ENCODE measurements at places on chromosomes 16 and 17.

DNA sequence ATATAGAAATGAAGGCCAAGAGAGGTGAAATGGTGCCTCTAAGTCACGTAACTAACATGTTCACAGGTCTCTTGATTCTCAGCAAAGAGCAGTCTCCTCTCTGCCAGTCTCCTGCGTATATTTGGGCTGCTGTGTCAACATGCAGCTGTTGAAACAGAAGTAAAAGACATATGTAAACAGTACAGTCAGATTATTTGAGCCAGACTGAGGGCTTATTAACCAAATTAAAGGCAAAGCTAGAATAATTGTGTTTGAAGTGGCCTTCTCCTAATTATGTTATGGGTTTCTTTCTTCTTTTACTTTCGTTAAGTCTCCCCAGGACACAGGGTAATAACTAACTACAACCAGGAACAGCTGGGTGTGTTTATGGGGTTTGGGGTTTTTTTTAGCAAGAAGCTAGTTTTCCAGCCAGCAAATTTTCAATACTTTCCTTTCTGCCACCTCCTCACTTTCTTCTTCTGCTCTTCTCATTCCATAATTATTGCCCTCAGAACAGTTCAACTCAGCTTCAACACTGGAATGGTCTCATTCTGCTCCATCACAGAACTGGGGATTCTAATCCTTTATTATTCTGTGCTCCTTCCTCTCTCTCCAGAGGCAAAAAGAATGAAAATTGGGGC, 18.4 kb downstream of the G6PC1 start:
- DNase-seq = no peak

DNA sequence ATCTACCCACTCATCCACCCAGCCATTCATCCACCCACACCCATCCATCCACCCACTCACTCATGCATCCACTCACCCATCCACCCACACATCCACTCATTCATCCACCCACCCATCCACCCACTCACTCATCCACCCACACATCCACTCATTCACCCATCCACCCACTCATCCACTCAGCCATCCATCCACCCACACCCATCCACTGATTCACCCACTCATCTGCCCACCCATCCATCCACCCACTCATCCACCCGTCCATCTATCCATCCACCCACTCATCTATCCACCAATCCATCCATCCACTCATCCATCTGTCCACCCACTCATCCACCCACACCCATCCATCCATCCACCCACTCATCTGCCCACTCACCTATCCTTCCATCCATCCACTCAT, 17.3 kb downstream of the NATD1 start:
- DNase-seq = no peak

GRCh38 chr17:19706791-19707727, 9.3 kb downstream of the SLC47A2 start:
- DNase-seq = no peak

DNA sequence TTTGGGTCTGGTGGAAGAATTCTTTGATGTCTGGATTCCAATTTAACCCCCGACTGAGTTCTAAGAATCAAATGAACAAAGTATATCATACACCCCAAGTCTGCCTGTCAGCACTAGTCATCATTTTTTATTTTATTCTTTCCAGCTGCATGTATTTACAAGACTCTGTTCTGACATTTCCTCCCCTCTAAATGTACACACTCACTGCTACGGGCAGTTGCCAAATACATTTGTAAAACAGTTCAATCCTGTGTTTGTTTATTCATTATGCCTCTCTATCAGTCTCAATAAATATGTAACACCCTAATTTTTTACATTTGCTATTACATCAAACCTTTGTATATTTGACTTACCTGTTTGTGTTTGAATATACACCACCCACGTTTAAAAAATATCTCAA, 422.3 kb upstream of the PSMD7 start:
- no peak for DNase-seq

DNA sequence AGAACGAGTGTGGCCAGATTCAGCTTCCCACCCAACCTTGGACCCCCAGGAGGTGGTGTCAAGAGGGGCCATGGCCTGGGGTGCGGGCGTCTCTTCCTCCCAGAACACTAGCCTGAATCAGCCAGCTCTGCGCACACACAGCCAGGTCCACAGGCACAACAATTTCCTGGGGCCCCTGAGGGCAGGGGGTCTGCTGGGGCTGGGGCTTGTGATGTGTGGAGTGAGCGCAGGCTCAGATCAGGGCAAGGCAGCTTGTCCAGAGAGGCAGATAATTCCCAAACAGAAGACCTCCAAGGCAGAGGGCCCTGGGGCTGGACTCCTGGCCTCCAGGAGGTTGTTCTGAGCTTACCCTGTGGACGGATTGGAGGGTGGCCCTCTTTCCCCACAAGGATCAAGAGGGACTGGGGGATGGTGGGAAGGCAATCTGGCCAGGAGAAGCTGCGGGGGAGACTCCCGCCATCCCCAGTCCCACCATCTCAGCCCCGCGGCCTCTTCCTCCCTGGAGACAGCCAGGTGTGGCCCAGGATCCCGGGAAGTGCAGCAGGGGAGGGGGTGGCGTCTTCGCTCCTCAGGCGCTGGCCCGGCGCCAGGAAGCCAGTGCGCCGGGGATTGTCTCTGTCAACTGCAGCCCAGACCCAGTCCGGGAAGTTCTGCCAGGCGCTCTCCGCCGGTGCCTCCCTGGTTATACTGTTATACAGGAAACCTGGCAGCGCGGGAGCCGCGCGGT, 52.0 kb upstream of the AMZ2 start:
- no peak for DNase-seq

DNA sequence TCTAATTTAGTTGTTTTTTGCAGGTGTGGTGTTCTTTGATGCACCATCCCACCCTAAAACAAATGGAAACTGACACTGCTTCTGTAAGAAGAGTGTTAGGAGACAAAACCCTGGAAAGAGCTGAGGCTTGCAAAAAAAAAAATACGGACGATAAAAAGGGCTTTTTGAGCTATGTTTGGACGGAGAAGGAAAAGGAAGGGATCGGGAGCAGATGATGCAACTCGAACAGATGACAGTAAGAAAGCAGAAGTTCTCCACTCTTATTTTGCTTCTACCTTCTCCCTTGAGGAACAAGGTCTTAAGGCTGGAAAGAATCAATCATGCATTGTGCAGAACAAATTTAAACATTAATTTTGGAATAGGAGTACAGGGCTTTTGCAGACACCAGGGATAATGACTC, 136.7 kb downstream of the MAF start:
- DNase-seq = no peak

GRCh38 chr16:53457670-53458069, 23.4 kb downstream of the RBL2 start:
- DNase-seq = no peak

DNA sequence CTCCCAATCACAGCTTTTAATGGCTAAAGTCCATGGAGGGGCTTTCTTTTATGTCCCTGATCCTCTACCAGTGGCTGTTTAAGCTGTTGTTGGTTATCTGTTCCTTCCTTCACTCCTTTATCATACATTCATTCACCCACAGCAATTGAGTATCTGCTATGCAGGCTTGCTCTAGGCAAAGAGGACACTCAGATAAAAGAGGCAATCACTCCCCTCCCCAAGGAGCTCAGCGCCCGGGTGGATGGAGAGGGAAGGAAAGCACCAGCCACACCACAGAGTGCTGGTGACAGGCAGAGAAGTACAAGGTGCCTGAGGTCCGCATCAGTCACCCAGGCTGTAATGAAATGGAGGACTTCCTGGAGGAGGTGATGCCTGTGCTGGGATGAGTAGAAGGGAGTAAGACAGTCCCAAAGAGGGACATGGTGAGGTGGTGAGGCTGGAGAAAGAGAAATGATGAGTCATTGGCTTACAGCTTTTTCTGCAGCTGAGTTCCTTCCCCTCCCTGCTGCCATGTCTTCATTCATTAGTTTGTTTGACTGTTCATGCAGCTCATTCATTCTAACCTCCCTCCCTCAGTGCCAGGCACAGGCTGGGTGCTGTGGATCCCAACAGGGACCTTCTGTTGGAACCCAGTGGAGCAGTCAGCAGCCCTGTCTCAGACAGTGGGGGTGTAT, 12.8 kb upstream of the NGFR start:
- no peak for DNase-seq

GRCh38 chr16:69917311-69917710, 33.8 kb upstream of the CLEC18A start:
- no peak for DNase-seq

GRCh38 chr16:27960619-27961295, 102.8 kb downstream of the GSG1L start:
- no peak for DNase-seq

- no peak for DNase-seq
These were observed 7.5 kb downstream of the CD300LG start for GRCh38 chr17:43854498-43854897.

GRCh38 chr16:17951378-17951777, 385.2 kb downstream of the NPIPA8 start:
- DNase-seq = no peak

- no peak for DNase-seq
These were observed 56.1 kb upstream of the MED9 start for GRCh38 chr17:17420561-17421269.

DNA sequence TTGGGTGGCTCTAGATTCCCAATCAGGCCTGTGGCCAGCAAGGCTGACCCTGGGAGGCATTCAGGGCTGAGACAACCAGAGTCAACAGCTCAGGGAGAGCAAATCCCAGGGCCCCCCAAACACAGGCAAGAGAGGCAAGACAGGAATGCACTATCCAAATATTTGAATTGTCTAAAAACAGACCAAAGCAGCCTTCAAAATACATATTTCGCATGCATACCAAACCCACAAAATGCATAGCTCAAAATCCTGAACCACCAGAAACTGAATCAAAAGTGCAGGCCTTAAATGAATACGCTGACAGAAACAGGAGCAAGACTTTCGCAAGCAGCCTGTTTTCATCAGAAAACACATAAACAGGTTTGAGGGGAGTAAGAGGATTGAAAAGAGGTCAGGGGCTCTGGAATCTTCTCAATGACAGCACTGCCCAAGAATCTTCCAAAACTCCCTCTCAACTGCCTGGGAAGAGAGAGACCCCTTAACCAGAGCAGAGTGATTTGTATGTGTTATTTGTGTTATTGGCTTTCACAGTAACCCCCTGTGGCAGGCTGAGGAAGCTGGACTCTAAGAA, 213.6 kb upstream of the CDH5 start:
- no peak for DNase-seq

DNA sequence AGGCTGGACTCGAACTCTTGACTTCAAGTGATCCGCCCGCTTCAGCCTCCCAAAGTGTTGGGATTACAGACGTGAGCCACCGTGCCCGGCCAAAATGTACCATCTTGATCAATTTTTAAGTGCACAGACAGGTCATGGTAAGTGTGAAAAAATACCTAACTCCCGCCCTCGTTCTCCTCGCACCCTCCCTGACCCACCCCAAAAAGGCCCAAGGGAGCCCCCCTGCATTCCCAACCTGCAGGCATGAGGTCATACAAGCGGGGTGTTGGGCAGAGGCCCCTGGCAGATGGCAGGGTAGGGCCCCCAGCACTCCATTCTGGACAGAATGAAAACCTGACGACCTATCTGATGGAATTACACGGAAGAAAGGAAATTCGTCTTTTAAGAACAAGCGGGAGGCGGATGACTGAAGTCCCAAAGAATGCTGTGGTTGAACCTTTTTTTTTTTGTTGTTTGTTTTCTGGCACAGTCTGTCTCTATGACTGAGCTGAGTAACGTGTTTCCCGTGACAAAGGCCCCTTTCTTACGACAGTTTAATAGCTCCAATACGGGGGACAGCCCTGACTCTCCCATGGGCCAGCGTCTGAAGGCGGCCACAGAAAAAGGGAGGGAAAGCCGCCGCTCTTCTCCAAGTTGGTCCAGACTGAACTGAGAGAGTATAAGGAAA, 376.4 kb downstream of the SLC39A11 start:
- no peak for DNase-seq

DNA sequence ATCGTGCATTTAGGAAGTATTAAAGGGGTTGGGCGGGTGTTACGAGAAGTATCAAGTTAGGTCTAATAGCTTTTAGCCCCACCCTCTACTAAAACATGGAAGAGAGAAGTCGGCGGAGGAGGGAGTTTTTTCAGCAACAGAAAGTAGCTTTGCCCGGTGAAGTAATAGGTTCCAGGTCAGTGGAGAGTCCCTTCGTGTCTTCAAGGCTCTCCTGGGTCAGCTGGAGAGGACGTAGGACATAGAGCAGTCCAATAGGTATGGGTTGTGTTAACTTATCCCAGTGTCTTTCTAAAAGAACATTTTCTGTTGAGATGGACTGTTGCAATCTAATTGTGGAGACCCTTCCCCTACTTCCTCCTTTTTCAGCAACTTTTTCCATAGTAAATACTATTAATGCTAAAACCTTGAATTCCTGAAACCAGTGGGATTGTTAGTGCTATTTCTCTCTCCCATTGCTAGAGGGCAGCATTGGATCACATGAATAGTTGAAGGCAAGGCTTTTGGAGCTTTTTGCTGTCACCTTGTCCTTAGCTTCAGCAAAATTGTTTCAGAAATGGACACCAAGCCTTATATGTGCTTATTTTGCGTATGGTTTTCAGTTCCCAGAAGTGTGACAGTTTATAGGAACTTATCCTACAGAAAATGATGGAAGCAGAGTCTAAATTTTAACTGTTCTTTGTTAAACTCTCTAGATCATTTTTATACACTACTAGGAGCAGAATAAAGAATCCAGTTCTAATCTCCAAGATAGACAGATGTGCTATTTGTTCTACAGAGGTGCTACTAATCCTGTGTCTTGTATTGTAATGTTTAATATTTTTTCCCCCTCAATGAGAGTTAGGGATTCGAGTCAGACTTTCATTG, 38.4 kb downstream of the UTP18 start:
- peak; percentile 46 for DNase-seq

- DNase-seq = peak; percentile 50
These were observed 86.9 kb upstream of the ZNF469 start for GRCh38 chr16:88295671-88296436.

- no peak for DNase-seq
These were observed 2.3 kb downstream of the NXPH3 start for GRCh38 chr17:49577963-49578362.

DNA sequence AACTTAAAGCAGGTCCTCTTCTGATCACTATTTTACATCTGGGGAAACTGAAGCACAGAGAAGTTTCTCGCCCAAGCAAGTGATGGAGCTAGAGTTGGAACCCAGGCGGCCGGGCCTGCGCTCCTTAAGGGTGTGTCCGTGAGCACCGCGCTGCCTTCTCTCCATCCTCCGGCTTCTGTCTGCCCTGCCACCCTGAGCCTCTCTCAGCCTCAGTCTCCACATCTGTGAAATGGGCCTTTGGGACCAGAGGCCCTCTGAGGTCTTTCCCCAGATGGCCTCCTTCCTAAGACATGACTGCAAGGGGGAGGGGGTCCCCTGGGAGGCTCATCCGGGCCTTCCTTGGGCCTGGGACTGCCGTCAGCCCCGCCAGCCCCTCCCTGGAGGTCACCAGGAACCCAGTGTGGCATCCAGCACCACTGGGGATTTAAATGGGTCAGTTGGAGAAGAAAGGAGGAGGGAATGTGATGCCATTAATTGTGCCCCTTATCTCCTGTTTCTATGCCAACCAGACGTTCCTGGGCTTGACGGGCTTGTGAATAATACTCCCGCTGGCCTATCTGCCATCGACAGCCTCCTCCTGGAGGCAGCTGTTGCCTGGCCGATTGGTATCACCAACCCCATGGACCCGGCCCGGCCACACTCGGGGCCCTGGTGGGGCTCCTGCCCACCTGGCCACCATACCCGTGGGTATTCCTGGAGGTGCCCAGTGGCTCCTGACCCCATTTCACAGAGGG, 5.1 kb downstream of the ZFPM1 start:
- DNase-seq = no peak

- no peak for DNase-seq
These were observed 50.6 kb downstream of the SMPD3 start for GRCh38 chr16:68397710-68398201.
